ENCODE measurements at places on chromosomes 6 and 20.

GRCh38 chr6:25564943-25565342 is 87.1 kb upstream of the SCGN start:
- DNase-seq, result no peak

DNA sequence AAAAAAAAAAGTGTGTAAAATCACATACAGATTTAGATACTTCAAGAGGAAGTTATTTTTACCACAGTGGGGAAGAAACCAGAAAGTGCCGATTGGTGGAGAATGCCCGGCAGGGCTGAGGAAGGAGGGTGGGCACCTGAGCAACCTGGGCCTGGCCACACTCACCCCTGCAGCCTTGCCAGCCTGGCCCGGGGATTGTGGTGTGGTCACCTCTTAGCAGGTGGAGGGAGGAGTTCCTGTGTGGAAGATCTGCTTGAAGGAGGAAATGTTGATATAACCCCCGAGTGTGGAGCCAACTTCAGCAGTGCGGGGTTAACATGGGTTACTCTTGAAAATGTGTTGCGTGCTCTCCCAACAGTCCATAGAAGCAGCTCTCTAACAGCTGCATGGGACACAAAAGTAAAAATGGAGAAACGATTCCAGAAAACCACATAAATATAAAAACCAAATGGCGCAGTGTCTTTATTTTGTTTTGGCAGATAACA is 14.7 kb downstream of the UST start:
- peak; percentile 50 for DNase-seq

- DNase-seq, result no peak
Observed at GRCh38 chr6:73560853-73561407, 40.1 kb upstream of the EEF1A1 start.

- peak; percentile 25 for DNase-seq
Observed at GRCh38 chr6:103122766-103123601, 1729.5 kb downstream of the GRIK2 start.
